ENCODE measurements at places on chromosomes 2 and 18. TPM values are rescaled to one million over a fixed set of nuclear protein-coding genes. Genes with fewer than 3 reads are reported as not detected.

Gene LBX2
- total RNA-seq, result 3.4 TPM

Gene CLEC4F
- total RNA-seq, result not detected

Gene TBR1
- total RNA-seq, result not detected

Gene XDH
- 4.0 TPM for total RNA-seq

Gene INO80B
- 20.0 TPM for total RNA-seq

Gene MARCHF4
- 0.13 TPM for total RNA-seq

Gene FABP1
- 244 TPM for total RNA-seq

DNA sequence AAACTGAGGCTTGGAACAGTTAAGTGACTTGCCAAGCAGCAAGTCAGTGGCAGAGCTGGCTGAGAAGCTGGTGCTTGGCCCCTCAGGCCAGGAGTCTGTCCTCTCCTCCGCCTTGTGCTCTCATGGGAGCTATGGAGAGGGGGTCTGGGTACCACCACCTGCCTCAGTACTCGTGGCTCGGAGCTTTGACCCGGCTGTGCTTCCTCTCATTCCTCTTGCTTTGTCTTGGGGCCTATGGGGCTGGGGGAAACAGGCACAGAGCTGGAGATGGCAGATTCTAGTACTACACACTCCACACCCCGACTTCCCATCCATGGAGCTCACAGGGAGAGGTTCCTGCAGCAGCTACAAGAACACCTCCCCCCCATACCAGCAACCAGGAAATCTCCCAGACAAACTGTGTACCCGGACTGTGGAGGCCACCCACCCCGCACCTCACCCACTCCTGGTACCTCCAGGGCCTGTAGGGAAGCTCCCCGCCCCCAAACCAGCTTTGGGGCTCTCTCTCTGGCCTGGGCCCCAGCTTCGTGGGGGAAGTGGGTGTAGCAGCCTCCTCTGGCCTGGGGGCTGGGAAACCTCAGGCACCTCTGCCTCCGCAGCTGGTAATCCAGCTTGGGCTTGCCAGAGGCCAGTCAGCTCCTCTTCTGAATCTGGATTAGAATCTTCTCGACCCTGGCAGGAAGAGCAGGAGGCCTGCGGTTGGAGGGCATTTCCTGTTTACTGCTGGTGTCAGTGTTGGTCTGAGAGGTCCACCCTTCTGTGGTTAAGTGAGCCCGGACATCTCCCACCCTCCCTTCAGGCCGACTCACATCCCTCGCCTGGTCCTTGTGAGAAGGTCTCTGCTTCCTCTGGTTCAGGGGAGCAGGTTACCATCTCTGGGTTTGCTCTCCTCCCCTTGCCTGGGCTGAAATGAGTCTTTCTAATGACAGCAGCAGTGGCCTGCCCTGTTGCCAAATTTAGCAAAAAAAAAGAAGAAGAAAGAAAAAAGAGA is 22.3 kb upstream of the RHOB start:
- H3K36me3 ChIP-seq, result no peaks in the 10 kb centered on the region
- H3K4me3 ChIP-seq, result no peak overlapping the region
- no peak overlapping the region for H3K27ac ChIP-seq
- H3K27me3 ChIP-seq, result no peaks in the 10 kb centered on the region
- no peak for DNase-seq

GRCh38 chr2:199818026-199818425 is 33.0 kb downstream of the FTCDNL1 start:
- H3K4me3 ChIP-seq, result no peak overlapping the region
- no peaks in the 10 kb centered on the region for H3K27me3 ChIP-seq
- peaks cover 5% of the 10 kb centered on the region for H3K4me1 ChIP-seq
- no peak for DNase-seq
- no peaks in the 10 kb centered on the region for H3K36me3 ChIP-seq

GRCh38 chr18:48943333-48943732 is 7.4 kb downstream of the SMAD7 start:
- no peaks in the 10 kb centered on the region for H3K36me3 ChIP-seq
- no peaks in the 10 kb centered on the region for H3K27me3 ChIP-seq
- DNase-seq, result no peak
- H3K27ac ChIP-seq, result peak overlapping the region; percentile 100
- H3K4me1 ChIP-seq, result peaks cover 85% of the 10 kb centered on the region

DNA sequence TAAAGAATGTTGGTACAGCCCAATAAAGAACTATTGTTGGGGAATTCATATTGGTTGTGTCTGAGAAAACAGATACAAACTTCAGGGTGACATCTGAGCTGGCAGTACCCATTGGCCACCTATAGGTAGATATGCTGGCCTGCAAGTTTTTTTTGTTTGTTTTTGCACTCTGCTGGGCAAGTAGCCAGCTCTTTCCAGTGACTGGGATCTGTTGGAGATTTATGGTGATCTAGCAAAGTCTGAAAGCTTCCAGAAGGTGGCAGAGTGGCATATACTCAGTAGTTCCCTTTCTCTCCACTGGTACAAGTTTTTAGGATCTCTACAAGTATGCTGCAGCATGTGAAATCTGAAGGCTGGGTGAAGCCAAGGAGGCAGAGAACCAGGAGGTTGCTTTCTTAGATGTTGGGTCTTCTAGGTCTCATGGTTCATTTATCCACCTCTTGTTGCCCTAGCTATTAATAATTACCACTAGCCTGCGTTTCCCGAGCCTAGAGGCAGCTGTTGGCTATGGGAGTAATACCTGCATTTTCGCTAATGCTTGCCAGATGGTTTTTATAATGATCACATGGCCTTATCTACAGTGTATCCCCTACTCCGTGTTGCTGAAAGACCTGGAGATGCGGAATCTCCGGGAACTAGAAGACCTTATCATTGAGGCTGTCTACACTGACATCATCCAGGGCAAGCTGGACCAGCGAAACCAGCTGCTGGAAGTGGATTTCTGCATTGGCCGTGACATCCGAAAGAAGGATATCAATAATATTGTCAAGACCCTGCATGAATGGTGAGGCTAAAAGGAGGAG is 9.5 kb downstream of the COPS7B start:
- DNase-seq, result peak; percentile 70
- no peak overlapping the region for H3K4me3 ChIP-seq
- no peaks in the 10 kb centered on the region for H3K27me3 ChIP-seq
- no peak overlapping the region for H3K27ac ChIP-seq
- no peaks in the 10 kb centered on the region for H3K4me1 ChIP-seq

DNA sequence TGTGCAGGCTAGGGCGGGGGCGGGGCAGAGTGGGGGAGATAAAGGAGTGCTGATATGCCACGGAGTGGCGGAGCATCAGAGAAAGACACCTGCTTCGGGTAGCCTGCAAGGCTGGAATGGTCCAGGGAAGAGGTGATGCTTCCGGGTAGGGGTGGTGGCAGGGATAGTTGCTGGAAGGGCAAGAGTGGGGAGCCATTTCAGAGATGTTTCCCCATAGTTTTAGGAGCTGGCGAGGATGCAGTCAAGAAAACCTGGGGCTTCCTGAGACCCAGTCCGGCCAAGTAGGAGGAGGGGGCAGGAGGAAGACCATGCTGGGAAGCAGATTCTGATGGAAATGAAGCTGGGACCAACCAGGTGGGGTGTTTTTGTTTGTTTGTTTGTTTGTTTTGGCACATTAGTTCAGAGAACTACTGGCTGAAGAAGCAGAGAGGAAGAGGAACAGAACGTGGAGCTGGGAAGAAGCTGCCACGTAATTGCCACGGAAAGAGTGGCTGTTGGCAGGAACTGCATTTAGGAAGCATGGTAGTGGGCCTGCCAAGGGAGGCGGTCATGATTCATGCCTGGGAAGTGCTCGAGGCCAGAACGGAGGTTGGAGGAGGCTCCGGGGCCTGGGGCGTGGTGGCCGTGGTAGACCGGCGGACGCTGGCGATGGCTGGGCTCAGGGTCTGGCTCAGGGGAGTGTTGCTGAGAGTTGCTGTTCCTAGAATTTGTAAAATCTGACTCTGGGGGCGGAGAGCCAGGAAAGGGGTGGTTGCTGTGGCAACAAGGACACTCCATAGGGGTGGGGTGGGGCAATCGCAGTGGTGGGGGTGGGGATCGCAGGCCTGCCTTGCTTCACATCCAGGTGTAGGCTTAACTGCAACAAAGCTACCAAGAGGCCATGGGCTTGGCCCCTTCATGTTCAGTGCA is 8.6 kb upstream of the INPP5D start:
- DNase-seq, result no peak
- no peak overlapping the region for H3K4me3 ChIP-seq
- peaks cover 8% of the 10 kb centered on the region for H3K27me3 ChIP-seq
- no peaks in the 10 kb centered on the region for H3K36me3 ChIP-seq
- no peak overlapping the region for H3K27ac ChIP-seq
- H3K4me1 ChIP-seq, result no peaks in the 10 kb centered on the region

GRCh38 chr18:23122334-23123229 is 12.7 kb upstream of the CABLES1 start:
- H3K4me1 ChIP-seq, result no peaks in the 10 kb centered on the region
- H3K27ac ChIP-seq, result no peak overlapping the region
- H3K4me3 ChIP-seq, result no peak overlapping the region
- no peak for DNase-seq

- H3K27me3 ChIP-seq, result no peaks in the 10 kb centered on the region
- peak overlapping the region; percentile 95 for H3K27ac ChIP-seq
- no peaks in the 10 kb centered on the region for H3K36me3 ChIP-seq
- H3K4me1 ChIP-seq, result peaks cover 6% of the 10 kb centered on the region
- peak; percentile 67 for DNase-seq
Measured at GRCh38 chr2:131105950-131106801, 1.0 kb downstream of the PLEKHB2 start.

All from hepatocyte (in vitro differentiated cells).